ENCODE measurements at places on chromosomes 1 and 21.

- no peak for DNase-seq
These were observed 12.8 kb downstream of the RNF2 start for GRCh38 chr1:185058110-185058509.

- no peak for DNase-seq
These were observed 6.8 kb downstream of the TFF2 start for GRCh38 chr21:42343963-42344510.

DNA sequence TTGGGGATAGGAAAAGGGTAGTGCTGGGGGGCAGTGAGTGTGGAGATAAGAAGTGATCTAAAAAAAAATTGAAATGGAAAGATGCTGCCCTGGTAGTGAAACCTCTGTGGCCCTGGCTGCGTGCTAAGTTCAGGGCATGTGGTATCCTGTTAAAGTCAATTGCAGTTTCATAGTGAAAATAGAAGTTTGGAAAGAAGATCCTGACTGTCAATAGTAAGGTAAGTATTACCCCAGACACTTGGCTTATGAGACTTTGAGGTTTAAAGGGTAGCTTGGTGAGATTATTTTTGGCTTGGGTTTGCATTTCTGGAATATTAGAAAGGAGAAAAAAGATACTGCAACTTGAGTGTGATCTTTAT lies 6.8 kb downstream of the ARID1A start:
- DNase-seq: no peak

- no peak for DNase-seq
These were observed at the start of gene MLLT11 for GRCh38 chr1:151060007-151060656. MLLT11 (plus strand) TSS chr1:151060397; CDS start chr1:151067225, 6,828 bp downstream.

DNA sequence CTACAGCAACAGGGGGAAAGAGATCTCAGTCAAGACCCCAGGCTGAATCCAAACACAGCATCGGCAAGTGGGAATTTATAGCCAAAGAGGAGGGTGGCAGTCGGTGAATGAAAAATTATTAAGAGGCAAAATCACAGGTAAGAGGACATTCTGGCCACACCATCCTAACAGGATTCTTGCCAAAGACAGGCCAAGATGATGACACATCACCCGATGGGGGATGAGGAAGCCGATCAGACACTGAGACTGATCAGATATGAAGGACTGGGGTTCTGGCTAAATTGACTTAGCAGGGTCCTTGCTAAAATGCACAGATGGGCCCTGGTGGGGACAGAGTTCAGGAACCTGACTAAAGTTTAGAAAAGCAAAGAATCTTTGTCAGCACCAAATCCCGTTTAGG lies 402.2 kb downstream of the SMYD3 start:
- DNase-seq: no peak

GRCh38 chr1:58907398-58907797 lies 123.6 kb upstream of the JUN start:
- DNase-seq: no peak

All from lower leg skin (tissue), 4 donors.